ENCODE measurements at places on chromosomes 4 and X.

DNA sequence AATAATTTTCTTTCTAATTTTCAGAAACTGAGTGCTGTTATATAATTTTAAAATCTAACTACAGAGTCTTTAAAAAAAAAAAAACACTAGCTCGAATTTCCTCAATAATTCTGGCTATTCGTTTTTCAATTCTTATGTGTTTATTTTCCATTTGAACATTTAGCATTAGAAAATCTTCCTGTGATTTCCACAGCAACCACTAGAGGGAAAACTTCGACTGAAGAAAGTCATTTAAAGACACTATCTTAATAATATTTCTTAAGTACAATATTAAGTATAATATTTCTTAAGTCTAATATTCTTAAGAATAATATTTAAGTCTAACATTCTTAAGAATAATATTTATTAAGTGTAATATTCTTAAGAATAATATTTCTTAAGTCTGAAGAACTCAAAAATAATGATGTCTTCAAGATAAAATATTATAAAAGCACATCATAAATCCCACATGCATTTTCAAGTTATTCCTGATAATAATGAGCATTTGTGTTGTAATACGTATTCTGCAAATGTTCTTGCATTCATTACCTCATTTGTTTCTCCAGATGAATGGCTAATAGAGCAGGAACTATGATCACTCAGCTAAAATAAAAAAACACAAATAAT, 118.4 kb upstream of the WDR17 start:
- ATAC-seq = no peak

- no peak for ATAC-seq
Observed at GRCh38 chrX:37958525-37959211, 47.7 kb upstream of the SYTL5 start.

DNA sequence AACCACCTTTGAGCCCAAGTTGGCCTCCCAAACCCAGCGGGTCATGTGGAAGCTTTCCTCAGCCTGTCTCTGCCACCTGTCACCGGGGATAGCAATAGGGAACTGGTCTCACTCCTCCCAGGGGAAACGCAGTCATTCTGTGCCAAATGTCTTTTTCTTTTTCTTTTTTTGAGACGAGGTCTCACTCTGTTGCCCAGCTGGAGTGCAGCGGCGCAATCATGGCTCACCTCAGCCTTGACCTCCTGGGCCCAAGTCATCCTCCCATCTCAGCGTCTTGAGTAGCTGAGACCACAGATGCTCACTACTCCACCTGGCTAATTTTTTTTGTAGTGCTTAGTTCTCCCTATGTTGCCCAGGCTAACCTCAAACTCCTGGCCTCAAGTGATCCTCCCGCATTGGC, 40.3 kb downstream of the MED28 start:
- ATAC-seq = no peak

DNA sequence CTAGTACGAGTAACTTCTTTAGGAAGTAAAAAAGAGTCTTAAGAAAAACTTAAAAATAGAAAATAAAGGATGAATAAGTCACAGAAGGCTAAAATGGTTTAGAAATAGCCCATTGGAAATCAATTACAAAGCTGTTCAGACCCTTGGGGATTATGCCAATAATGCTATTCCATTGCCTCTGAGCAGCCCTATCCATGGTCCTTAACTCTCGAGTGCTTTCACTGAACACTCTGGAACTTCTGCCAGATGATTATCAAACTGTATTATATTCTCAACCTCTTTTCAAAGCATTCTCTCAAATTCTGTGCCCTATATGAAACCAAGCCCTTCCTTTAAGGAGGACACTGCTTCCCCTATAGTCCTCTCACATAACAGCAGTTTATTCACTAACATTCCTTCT, 17.0 kb downstream of the SLC9B1 start:
- ATAC-seq = no peak

- no peak for ATAC-seq
Observed at GRCh38 chr4:25060963-25061340, 30.2 kb upstream of the LGI2 start.
